Urinary bladder (tissue), 4 donors: ENCODE measurements at places on chromosomes 13 and 19.

DNA sequence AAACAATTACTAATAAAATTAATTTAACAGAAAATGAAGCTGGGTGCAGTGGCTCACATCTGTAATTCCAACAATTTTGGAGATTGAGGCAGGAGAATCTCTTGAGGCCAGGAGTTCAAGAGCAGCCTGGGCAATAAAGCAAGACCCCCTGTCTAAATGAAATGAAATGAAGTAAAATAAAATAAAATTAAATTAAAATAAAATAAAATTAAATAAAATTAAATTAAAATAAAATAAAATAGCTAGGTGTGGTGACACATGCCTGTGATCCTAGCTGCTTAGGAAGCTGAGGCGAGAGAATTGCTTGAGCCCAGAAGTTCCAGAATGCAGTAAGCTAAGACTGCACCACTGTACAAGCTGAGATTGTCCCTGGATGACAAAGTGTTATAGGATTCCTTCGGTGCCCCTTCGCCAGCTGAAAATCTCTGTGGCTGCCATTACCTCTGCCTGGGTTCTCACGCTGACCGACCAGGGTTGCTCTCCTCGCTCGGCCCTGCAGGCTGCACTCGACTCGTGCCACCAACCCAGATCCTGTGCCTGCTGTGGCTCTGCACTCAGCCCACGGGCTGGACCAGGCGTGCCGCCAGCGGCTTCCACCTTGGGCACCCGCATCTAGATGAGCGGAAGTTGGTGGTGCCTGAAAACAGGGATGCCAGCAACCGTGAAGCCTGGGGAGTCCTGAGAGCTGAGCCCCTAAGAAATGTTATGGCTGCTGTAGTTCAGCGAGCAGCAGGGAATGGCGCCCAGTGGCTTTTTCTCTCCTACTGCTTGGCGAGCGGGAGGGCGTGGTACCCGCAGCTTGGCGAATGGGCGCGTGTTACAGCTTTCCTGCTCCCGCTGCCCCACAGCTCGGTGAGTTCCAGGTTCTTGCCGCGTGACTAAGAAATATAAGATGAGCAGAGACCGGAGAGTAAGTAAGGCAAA is 539.2 kb upstream of the PCDH9 start:
- no peak for DNase-seq

DNA sequence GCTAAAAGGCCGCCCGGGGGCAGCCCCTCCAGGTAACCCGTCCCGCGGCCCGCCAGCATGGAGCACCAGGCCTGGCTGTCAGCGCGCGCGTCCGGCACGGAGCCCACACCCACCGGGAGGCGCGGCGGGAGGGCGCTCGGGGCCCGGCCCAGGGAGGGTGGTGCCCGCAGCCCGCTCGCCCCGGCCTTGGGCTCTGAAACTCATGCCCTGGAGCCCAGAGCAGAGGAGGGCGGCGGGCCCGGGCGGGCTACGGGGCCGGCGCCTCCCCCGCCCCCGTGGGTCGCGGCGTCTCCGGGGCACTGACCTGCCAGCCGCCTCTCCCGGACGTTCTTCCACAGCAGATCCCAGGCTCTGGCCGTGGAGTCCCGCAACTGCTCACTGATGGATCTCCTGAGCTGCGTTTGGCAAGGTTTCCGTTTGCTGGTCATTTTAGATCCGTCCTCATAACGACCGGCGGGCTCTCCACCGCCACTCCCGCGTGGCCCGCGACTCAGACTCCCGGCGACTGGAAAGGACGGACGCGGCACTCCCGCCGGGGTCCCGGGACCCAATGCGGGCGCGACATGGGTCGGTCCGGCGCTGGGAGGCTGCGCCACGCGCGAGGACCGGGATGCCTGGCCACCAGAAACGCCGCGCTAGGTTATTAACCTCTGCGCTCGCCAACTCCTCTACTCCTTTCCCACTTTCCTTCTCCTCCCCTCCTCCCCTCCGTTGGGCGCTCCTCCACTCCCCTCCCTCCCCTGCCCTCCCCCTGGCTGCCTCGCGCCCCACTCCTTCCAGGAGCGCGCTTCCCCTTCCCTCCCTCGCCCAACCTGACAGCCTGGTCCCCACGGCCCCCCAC is 64.7 kb upstream of the STARD13 start:
- DNase-seq: no peak

DNA sequence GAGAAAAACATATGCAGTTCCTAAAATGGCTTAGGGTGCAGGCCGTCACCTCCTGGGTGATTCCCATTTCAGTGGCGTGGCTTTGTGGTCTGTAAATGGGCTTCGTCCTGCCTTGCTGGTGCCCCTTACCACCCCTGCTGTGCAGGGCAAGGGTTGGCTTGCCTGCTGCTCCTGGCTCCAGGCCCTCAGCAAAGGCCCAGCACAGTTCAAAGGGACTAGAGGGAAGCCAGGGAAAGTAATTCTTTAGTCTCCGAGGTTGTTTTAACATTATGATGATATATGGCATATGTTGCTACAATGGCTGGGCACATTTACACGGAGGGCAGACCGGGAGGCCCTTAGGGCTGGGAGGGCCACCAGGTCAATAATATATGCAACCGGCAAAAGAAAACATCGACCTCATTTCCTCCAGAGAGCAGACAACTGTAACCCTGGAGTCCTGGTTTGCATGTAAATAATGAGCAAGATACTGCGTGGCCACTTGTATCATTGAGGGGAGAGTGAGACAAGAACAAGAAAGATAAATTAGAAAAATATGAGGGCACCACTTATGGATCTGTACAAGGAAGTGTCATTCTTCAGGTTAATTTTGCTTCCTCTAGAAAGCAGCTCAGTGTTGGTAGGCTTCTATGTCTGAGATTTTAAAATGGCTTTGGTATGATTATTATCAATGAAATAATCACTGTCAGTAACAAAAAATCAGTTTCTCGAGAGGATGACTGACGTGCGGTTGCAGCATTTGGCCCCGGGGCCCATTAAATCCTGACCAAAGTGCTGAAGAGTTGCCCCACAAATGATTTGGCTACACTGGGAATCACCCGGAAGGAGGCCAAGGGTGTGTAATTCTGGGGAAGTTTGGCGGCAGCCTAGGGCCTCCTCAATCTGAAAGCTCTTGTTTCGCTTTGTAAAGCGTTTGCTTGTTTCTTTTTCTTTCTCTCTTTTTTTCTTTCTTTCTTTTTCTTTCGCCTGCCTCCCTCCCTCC is 32.8 kb upstream of the URI1 start:
- no peak for DNase-seq

GRCh38 chr13:24068472-24068871 is 92.0 kb upstream of the SPATA13 start:
- DNase-seq: no peak

DNA sequence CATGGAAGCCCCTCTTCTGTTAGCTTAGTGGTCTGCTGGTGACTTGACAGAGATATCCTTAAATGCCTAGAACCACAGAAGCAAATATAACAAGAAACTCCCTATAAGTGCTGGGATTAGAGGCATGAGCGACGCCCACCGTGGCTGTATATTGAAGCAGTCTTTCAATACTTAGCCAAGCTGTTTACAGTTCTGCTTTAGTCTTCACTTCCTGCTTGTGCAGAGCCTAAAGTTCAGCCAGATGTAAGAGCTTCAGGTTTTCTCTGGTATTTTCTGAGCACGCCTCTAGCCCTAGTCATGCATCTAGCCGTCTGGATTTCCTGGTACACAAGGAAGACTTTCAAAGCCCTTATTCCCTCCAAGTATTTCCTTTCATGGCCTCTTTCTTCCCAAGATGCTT is 28.5 kb downstream of the TRPM4 start:
- DNase-seq: no peak

GRCh38 chr19:39372047-39372802 is 18.7 kb downstream of the PAF1 start:
- DNase-seq: peak; percentile 31

GRCh38 chr19:42386974-42387707 is 3.0 kb downstream of the CNFN start:
- DNase-seq: no peak

DNA sequence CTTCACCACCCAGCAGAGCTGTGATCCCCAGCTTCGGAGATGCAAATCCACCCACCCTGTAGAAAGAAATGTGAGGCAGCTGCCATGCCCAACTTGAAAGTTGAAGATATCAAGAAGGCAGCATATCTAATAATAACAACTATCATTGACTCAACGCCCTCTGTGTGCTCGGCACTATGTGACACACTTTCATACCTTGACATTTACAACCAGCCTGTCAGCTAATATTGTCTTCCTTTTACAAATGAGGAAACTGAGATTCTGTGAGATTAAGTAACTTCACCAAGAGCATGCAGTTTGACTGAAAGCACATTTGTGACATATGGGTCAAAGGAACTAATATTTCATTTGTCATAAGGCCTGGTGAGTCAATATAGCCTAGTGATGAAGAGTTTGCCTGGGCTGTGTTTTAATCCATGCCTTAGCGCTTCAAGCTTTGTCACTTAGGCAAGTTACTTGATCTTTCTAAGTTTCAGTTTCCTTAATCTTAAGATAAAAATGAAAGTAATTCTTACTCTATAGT is 137.0 kb downstream of the FLT1 start:
- no peak for DNase-seq

DNA sequence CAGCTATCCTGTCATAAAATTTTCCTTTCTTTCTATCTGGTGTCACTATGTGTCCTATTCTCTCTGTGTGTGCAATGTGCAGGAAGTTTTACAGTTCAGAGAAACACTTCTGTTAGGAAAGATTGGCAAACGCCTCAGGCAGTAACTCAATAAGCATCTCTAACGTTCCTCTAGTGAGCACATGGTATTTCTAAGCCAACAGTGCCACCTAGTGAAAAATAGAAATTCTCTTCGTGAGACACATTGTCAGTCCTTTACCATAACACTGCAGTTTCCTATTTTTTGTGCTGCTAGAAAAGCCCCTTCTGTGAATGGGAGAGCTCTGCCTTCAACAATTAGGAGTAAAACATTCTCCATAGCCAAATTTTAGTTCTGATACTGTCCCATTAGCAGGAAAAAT is 50.7 kb downstream of the ZNF723 start:
- DNase-seq: no peak

DNA sequence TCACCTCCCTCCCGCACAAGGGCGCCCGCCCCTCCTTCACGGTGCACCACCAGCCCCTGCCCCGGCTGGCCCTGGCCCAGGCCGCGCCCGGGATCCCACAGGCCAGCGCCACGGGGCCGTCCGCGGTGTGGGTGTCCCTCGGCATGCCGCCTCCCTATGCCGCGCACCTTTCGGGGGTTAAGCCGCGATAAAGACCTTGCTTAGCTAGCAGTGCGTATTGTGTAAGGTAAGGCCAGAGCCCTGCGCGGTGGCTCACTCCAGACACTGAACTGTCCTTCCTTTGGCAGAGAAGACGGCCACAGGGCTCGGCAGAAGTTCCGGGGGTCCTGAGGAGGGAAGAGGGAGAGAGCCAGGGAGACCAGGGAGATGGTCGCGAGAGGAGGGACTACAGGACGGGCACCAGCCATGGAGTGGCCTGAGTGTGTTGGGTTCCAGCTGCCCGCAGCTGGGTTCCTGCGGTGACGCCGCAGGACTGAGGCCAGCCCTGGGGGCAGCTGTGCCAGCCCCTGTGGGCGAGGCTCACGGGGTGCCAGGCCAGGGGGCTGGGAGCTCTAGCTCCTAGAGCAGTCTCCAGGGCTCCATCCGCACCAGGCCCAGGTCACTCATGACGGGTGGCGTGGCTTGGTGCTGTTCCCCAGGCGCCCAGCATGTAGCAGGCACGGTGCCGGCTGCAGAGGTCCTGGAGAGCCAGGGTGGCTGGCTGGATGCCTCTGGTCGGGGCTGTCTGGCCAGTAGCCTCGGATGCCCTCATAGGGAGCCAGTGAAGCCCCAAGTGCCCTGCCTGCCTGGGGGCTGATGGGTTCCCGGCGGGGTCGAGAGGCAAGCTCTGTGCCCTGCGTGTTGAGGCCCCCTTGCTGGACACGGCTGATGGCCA is 7.7 kb downstream of the PLEKHJ1 start:
- DNase-seq: no peak

- no peak for DNase-seq
Observed at GRCh38 chr19:2032296-2032941, 16.9 kb upstream of the BTBD2 start.

DNA sequence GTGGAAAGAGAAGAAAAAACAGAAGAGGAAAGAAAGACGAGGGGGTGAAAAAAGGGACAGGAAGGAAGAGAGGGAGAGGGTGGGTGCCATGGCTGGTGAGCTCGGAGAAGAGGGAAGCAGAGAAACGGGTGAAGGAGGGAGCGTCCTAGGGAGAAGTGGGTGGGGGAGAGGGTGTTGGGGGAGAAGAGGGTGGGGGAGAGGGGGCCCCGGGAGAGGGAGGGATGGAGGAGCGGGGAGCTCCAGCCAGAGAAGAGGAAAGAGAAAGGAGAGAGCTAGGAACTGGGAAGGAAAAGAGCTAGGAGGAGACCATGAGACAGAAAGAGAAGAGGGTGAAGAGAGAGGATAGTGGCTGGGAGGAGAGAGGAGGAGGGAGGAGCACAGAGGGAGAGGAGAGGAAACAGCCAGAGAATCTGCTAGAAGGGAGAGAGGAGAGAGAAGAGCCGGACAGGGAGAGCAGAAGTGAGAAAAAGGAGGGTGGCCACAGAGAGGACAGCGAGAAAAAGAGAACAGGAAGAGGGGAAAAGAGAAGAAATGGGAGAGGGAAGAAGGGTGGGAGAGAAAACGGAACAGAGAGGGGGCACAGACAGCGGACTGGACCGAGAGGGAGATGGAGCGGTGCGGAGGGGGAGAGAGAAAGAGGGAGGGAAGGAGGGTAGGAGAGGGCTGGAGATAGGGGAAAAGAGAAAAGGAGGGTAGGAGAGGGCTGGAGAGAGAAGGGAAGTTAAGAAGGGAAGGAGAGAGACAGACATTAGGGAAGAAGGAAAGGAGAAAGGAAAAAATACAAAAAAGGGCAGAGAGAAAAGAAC is 11.9 kb upstream of the GARIN5A start:
- no peak for DNase-seq

DNA sequence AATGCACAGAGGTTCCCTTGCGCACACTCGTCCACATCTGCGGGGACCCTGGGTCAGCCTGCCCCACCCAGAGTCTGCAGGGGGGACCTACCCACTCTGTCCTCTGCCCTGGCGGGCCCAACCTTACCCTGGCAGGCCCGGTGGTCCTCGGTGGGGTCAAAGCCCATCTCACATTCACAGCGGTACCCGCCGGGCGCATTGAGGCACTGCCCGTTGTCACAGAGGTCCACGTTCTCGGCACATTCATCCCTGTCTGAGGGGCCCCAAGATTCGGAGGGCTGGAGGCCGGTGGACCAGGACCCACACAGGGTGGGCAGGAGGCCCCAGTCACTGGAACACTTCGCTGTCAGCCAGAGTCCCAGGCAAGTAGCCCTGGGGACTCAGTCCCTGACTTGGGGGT is 38.5 kb downstream of the FBN3 start:
- no peak for DNase-seq

GRCh38 chr19:33628921-33629825 is 7.4 kb downstream of the CHST8 start:
- DNase-seq: no peak

GRCh38 chr19:54551950-54552912 is 21.4 kb upstream of the LILRA2 start:
- no peak for DNase-seq

DNA sequence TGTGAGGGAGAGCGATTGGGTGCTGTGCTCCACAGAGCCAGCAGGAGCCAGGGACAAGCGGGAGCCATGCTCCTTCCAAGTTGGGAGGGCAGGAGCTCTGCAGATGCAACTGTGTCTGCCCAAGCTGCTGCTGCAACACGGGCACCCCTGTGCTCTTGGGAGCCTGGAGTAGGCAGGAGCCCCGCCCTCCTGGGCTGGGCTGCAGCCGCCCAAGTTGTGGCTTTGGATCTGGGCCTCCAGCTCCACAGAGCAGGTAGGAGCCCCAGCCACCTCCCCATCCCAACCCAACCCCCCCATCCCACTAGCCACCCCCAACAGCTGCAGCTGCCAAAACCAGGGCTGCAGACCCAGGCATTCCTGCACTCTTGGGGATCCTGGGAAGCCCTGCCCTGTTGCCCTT is 39.9 kb upstream of the FLT1 start:
- DNase-seq: no peak
